ENCODE measurements at places on chromosomes 3 and 15.

- no peak for DNase-seq
Observed at GRCh38 chr3:129673897-129674797, 67.7 kb upstream of the PLXND1 start.

DNA sequence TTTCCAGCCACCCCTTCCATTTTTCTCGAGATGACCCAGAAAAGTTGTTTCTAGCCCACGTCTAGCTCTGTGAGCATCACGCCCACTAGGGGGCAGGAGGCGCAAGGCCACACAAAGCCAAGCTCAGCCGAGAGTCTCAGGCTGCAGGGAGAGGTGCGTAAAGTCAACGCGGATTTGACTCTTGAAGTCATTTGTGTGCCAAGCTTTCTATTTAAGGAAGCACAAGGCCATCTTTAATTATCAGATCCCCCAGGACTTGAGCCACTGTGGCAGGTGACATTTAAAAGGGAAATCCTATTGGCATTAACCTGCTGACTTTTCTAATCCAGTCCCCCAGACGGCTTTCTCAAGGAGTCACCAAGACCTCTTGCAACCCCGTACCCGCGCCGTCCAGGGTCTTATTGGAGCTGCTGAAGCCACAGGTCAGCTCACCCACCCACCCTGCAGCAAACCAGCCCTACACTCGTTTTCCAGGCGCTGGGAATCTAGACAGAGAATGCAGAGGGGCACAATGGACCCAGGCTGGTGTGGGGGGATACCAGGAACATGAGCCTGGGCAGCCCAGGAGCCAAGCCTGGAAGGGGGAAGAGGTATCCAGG, 62.1 kb downstream of the CAPN7 start:
- peak; percentile 79 for DNase-seq

DNA sequence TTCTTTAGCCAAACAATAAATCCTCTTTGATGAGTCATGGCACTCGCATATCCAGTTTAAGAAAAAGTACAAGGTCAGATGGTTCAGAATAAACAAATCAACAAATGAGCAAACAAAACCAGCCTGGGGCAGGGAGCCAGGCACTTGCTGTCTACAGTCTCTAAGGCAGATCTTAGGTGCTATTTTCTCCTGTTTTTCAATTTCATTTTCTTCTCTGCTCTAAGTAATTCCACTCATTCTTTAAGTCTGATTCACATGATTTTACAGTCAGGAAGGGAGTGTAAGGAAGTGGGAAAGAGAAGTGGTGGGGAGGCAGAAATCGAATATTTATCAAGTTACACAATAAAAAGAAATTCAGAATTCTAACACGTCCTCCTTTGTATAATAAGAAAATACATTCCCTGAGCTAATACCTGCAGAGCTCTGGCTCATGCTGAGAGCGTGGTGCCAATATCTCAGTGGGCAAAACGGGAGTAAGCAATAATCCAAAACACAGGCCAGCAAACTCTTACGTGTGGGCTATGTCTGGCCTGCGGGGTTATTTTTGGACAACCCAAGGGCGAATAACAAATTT, 298.6 kb downstream of the ADAMTS17 start:
- DNase-seq, result no peak

- DNase-seq, result no peak
Observed at GRCh38 chr15:78927077-78927790, 17.6 kb downstream of the CTSH start.

GRCh38 chr3:172656602-172657001, 54.3 kb downstream of the NCEH1 start:
- DNase-seq, result no peak

Measured in activated T-cell treated with anti-CD3 and anti-CD28 coated beads for 4 hours (primary cell).